M059J (cell line): ENCODE measurements at places on chromosomes 12 and 14. TPM values are rescaled to one million over a fixed set of nuclear protein-coding genes. Genes with fewer than 3 reads are reported as not detected.

Gene KRT74
- total RNA-seq = not detected in 2 replicates

Gene GPR135
- total RNA-seq = 0.79 and 1.3 TPM in 2 replicates

Gene SLCO1C1
- total RNA-seq = not detected in 2 replicates

Gene MMP19
- 1.5 and 2.9 TPM in 2 replicates for total RNA-seq

Gene TAS2R31
- 0.12 and 0.27 TPM in 2 replicates for total RNA-seq

Gene MIPOL1
- total RNA-seq = 0.12 TPM in 1 of 2 replicates, not detected in the other

Gene TSPAN19
- total RNA-seq = not detected in 2 replicates

Gene ARHGDIB
- total RNA-seq = 14.9 and 17.7 TPM in 2 replicates

Gene SLC25A21
- 0.94 and 2.4 TPM in 2 replicates for total RNA-seq

Gene KRAS
- total RNA-seq = 10.8 and 11.8 TPM in 2 replicates

Gene GLT8D2
- total RNA-seq = 6.0 and 10.7 TPM in 2 replicates

Gene SELPLG
- total RNA-seq = 0.42 and 0.79 TPM in 2 replicates

Gene MANSC4
- total RNA-seq = not detected in 2 replicates
